Activated CD8-positive, alpha-beta memory T cell treated with anti-CD3 and anti-CD28 coated beads for 48 hours (primary cell): ENCODE measurements at places on chromosomes 1 and 21.

GRCh38 chr1:42820813-42821212 lies 3.6 kb upstream of the SVBP start:
- no peak for DNase-seq

GRCh38 chr1:36251794-36252481 lies 27.7 kb downstream of the THRAP3 start:
- DNase-seq = no peak

DNA sequence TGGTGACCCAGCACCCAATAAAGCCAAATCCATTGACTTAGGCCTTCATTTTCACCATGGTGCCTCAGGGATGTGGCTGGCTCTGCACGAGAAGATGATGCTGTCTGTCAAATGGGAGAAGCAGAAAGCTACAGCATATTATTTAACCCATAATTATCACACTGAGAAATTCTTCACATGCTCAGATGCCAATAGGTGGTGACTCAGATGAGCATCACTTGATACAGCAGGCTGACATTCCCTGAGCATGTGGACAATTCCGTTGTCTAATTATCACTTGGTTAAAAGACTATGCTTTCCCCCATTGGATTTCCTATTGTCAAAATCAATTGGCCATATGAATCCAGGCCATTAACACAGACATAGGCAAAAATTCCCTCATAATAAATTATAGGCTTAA lies 44.0 kb upstream of the HSD3B1 start:
- DNase-seq = no peak

- no peak for DNase-seq
Measured at GRCh38 chr1:71296551-71297134, 215.8 kb upstream of the ZRANB2 start.

GRCh38 chr1:25821630-25822091 lies 1.9 kb downstream of the MTFR1L start:
- DNase-seq = no peak

- DNase-seq = no peak
Measured at GRCh38 chr1:156642265-156643048, 540 bp downstream of the BCAN start.

GRCh38 chr1:78078358-78078757 lies 32.6 kb downstream of the GIPC2 start:
- DNase-seq = no peak

- no peak for DNase-seq
Measured at GRCh38 chr1:10528066-10529014, 53.6 kb downstream of the PEX14 start.

DNA sequence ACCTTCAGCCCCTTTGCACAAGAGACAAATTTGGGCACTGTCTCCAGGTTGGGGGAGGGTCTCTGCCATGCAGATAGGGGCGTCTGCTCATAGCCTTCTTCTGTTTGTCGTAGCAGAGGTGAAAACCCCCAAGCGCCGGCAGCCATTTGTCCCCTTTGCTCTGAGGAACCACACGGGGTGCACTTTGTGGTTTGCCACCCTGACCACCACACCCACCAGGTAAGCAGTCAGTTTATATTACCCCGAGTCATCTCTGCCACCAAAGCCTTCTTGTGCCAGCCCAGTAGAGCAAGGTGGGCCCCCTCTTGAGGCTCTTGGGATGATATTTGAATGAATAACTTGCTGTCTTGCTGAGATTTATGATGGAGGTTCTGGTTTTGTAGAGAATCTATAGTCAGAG lies 111.8 kb downstream of the VPS13D start:
- DNase-seq = no peak

DNA sequence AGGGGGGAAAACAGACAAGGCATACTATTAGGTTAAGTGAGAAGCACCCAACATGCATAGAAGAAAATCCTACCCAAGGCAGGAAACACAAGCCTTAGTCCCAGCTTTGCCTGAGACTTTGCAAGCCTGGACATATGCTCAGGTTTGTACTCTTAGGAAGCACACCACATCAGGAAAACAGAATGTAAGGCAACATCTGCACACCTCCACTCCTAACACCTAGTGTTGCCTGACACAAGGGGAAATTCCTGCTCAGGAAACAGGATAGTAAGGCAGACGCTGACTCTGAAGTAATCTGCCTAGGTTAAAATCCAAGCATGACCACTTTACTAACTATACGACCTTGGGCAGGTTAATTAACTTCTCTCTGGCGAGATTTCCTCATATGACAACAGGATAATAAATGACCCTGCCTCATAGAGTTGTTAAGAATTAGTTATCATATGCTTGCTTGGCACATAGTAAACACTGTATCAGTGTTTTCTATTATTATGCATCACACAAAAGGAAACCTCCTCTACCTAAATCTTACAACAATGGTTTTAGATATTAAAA lies 119.8 kb downstream of the ZZZ3 start:
- no peak for DNase-seq

DNA sequence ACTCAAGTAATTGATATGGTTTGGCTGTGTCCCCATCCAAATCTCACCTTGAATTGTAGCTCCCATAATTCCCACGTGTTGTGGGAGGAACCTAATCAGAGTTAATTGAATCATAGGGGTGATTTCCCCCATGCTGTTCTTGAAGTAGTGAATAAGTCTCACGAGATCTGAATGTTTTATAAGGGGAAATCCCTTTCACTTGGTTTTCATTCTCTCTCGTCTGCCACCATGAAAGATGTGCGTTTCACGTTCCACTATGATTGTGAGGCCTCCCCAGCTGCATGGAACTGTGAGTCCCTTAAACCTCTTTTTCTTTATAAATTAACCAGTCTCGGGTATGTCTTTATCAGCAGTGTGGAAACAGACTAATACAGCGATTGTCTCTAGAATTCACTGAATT lies 135.4 kb downstream of the BACH1 start:
- DNase-seq = no peak

DNA sequence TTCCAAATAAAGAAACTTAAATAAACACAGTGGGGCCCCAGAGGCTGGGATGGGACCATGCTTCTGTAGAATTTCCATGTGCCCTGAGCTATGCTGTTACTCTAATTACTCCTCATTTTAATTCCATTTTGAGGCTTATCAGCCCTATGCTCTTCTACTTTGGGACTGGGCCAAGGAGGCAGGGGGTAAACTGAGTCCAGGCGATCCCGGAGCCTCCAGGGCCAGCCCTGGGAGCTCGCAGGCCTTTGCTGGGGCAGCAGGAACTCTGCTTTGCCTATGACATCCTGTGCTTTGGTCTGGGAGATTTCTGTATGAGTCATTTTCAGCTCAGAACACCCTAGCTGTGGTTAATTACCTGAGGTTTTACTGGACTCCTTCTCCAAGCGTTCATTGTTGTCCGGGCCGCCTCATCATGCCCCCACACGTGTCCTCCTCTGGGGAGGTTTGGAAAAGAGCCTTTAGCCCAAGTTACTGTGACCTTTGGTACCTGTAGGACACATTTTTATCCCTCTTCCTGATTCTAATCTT lies 95.7 kb downstream of the RHOU start:
- no peak for DNase-seq

DNA sequence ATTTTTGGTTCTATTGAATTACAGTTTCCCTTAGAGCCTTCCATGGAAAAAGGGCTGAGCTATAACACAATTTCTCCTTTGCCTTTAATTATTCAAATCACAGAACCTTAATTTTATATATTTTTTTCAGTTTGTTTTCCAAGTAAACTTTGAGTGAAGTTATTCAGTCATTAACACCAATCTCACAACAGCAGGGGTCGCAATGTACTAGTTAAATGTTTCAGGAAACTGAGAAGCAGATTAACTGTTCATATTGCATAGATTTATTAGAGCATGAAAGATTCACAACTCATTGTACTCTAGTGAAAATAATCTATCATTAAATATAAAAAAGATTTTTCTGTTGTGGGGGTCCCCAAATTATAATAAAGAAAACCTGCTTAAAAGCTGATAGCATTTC lies 64.1 kb downstream of the KIFAP3 start:
- DNase-seq = no peak

DNA sequence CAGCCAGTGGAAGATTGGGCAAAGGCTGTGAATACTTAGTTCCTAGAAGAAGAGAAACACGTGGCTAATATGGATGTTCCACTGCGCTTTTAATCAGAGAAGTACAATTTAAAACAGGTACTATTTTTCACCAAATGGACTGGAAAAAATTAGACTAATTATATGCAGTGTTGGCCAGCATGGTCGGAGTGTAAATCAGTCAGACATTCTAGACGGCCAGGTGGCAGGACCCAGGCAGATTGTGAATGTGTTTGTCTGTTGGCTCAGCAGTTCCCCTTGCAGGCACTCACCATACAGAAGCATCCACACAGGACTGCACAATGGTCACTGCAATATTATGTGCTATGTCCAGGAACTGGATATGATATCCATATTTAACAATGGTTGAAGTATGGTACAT lies 23.9 kb upstream of the SLC25A34 start:
- DNase-seq = no peak

GRCh38 chr21:25466470-25466869 lies 140.8 kb downstream of the MRPL39 start:
- no peak for DNase-seq

DNA sequence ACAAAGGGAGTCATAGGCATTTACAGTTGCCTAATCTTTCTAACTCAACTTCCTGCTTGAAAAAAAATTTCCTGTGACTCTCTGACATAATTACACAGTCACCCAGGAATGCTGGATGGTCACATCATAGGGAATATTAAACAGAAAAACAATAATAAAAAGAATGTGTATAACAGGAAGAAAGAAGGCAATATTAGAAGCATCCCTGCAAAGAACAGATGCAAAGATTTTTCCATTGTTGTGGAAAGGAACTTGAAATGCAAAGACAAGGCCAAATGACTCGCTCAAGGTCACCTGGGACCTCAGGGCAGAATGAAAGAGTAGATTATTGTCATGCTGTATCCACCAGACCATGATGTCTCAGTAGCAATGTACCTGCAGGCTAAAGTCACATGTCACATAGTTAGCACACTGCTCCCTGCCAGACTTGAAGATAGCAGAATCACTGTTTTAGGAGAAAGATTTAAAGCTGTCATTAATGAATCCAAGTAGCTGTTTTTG lies 184.3 kb downstream of the CYYR1 start:
- DNase-seq = no peak

GRCh38 chr1:231519166-231519565 lies 9.3 kb upstream of the TSNAX start:
- DNase-seq = no peak

DNA sequence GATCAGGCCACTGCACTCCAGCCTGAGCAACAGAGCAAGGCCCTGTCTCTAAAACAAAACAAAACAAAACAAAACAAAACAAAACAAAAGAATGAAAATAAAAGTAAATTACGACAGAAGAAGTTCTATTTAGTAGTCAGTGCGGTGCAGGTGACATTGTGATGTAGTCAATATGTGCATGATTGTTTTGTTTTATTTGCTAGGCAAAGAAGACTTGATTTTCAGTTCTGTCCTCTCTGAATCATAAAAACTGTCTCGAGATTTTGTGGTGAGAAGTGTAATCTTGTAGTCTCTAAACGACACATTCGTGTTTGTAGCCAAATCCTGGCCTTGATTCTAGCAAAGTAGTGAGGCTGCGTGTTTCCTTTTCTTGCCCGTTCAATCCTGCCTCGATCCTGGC lies 23.5 kb downstream of the PEX14 start:
- no peak for DNase-seq

DNA sequence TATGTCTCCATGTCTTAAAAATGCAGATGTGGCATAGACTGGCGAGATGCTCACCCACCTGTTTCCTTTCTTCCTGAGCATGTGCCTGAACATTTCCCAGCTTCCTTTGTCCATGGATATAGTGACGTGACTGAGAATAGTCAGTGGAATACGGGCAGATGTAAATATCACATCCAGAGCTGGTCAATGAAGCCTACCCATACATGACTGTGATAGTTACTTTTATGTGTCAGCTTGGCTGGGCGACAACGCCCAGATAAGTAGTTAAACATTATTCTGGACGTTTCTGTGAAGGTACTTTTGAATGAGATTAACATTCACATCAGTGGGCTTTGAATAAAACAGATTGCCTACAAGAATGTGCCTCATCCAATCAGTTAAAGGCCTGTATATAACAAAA lies 135.7 kb downstream of the RGS7 start:
- no peak for DNase-seq

DNA sequence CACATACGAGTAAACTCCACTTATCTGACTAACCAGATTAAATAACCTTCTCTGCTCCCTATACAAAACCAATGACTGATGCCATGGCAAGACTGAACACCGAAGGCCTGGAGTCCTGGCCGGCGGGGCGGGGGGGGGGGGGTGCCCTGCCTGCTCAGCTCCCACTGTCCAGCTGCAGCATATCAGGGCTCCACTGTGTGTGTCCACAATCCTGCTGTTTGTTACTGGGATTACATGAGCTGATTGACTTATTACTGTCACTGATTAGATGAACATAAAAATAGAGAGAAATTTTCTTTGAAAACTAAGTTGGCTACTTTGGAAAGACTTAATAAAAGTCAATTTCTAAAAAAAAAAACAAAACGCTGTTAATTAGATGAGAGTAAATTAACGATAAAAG lies 24.9 kb downstream of the TMEM63A start:
- no peak for DNase-seq

- no peak for DNase-seq
Measured at GRCh38 chr1:180515364-180515763, 13.0 kb upstream of the ACBD6 start.

DNA sequence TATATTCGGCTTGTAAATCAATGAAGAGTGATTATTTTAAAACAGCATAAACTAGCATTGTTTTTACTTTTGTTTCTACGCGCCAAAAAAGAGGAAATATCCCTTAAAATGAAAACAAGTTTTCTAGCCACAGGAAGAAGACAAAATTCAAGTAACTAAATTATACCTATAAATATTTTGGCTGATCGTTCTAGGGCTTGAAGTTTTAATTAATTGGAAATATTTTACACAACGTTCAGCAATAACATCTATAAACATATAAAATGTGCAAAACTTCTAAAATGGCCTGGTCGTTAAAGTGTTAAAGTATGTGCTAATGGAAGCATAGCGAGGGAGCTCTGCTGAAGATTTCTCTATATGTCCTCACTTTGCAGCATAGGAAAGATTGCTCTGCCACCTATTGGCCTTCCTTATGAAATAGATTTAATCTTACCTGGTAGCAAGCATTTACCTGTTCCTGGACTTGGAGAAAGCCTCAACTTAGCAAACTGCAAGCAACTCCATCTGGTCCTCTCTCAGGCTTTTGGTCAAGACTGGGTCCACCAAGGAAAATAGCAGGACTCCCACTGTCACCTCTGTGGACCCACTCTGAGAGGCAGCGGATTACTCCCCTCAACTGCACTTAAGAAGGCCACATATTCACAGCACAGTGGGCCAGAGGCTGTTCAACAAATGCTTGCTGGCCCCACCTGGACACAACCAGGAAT lies 351.3 kb upstream of the RUNX1 start:
- DNase-seq = no peak

DNA sequence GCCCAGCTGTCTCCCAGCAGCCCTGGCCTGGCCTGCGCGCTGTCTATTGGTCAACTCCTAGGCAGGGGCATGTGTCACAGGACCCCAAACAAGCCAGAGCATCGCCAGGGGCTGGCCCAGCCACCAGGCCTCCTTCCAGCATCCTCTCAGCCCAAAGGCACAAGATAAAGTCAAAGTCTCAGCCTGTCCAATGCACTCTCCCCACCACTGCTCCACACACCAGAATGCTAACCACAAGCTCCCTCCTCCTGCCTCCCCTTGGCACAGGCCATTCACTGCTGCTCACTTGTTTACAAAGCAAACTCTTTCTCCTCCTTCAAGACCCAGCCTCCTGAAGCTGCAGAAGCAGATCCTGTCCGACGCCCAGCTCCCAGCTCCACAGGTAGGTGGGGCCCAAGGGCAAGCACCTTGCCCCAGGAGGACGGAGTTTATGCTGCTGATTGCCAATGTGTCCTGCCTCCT lies 133.4 kb downstream of the DMRTB1 start:
- no peak for DNase-seq

GRCh38 chr1:37471345-37472231 lies 2.8 kb upstream of the ZC3H12A start:
- no peak for DNase-seq

- no peak for DNase-seq
Measured at GRCh38 chr1:200642481-200642880, 21.9 kb upstream of the KIF14 start.
